Activated naive CD4-positive, alpha-beta T cell treated with Interleukin-2 at 50 U/mL for 16 hours (primary cell): ENCODE measurements at places on chromosomes 1 and 21.
A peak's percentile ranks its signal among the peaks of the same experiment; 100 is the strongest.

GRCh38 chr1:152013664-152014237 lies 20.1 kb upstream of the S100A10 start:
- DNase-seq = peak; percentile 53

- DNase-seq = no peak
Observed at GRCh38 chr1:24683713-24684162, 40.6 kb downstream of the SRRM1 start.

DNA sequence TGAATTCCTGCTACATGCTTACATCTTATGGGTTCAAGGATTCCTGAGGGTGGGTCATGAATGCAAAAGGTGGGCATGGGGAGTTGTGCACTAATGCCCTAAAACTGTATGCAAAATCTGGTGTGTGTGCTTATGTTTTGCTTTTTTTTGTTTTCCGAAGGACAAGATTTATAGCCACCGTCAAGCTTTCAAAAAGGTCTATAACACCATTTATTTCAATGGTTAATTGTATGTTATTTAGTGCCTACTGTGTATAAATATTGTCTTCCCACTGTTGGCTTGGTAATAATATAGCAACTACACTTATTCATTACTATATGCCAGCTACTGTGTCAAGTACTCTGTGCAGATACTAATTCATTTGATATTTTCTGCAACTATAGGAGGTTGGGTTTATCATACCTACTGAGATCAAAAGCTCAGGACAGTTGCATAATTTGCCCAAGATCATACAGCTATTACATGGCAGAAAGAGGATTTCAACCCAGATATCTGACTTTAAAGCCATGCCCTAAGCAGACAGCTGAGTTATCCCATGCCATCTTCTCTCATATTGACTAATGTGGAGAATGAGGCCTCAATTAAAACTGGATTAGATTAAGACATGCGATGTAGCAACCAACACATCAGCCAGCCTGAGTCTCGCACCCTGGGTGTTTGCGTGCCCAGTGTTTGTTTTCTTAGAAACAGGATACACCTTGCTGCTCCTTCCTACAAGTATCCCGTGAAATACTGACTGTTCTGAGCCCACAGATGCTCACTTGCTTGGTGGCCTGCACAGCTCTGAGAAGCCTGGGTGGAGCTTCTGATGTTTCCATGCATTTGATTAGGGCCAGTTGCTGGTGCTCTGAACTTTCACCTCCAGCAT lies 34.6 kb downstream of the GADD45A start:
- no peak for DNase-seq

GRCh38 chr1:118340928-118341910 lies 156.2 kb upstream of the SPAG17 start:
- DNase-seq = no peak

GRCh38 chr1:119329541-119330461 lies 38.8 kb upstream of the HAO2 start:
- DNase-seq = no peak
